Natural killer cell treated with Interleukin-12 subunit alpha and Interleukin-12 subunit beta and Interleukin-15 and Interleukin-18, amount 100 ng/mL, for 72 hours (primary cell): ENCODE measurements at places on chromosomes 1 and 21. TPM values are rescaled to one million over a fixed set of nuclear protein-coding genes. Genes with fewer than 3 reads are reported as not detected.

GRCh38 chr1:34970829-34971228, 14.3 kb downstream of the TMEM35B start:
- DNase-seq, result no peak

GRCh38 chr21:41367301-41367944, 5.6 kb downstream of the MX2 start:
- DNase-seq, result no peak

DNA sequence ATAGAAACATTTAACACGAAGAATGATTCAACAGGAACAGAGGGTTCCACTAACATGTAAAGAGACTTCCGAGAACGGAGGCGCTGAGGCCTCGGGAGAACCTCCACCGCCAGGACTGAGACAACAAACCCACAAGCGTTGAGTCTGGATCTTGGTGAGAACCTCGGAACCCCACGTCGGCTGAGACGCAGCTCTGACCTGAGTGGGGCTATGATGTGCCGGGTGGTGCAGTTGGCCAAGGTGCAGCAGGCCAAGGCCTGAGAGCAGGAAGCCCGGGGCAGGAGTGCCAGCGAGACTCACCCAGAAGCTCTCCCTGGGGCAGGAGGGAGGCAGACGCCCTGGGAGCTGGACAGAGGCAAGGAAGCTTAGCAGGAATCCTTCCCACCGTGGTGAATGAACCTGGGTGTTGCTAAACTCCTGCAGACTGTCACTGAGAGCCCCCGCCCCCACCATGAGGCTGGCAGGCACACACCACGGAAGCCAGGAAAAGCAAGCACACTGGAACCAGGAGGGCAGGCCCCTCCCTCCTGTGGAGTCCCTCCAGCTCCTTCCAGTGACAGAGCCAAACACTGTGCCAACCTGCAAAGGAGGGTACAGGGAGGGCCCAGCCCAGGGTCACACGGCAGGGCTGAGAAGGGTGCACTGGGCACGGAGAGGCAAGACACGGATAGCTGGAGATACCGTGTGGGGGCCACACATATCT, 34.8 kb downstream of the WDR4 start:
- DNase-seq, result no peak

DNA sequence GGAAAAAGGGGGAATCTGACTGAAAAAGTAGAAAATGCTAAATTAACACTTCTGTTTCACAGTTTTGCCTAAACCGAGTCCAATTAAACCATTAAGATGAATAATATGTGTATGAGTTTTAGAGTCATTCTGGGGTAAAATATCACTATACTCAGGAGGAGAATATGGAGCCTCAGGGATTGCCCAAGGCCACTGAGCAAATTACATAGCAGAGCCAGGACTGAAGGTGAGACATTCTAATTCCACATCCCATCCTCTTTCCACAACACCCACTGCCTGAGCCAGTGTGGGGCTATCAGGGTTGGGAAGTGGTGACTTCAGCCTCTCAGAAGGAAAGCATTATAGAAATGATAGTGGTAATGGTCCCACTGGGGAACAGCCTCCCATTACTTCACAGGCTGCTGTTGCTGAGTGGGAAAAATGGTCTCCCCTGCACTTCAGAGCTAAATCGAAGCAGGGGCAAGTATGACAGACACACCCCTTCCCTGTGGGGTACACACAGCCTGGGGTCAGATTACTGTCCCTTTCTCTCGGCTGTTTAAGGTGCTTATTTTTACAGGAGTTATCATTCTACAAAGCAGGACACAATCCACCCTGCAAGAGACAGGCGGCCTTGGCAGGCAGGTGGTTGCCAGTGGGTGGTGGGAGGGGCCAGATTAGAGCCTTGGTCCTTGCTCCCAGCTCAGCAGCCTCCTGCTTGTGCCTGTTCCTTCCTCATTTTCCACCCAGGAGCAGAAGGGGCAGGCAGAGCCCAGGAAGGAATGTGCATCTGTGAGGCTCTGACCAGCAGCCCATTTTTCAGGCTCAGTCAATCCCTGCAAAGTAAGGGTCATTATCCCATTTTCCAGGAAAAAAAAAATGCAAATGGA, 9.5 kb upstream of the BCAR3 start:
- DNase-seq, result no peak

DNA sequence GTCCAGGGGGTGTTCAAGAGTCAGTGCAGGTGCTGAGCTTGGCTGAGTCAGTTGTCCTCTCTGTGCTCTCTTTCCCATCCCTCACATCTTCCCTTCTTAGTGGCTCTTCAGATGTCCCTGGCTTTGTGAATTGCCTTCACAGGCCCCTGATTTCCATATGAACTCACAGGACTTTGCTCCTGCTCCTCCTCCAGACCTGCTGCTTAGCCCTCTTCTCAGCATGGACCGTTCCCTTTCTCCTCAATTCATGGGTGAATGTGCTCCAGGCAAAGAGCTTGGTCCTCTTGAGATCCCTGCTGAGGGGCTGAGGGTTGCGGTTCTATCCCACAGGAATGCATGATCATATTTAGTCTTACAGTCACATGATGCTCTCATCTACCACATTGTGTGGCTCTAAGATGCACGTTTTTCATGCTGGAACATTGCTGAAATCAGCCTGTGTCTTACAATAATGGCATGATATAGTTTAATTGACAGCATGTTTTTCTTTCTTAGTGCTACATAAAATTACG, 30.5 kb downstream of the CACNA1E start:
- DNase-seq, result no peak

GRCh38 chr1:215133532-215133931, 51.0 kb downstream of the KCNK2 start:
- no peak for DNase-seq

- DNase-seq, result no peak
These were observed 30.7 kb downstream of the CD247 start for GRCh38 chr1:167487614-167488013.

DNA sequence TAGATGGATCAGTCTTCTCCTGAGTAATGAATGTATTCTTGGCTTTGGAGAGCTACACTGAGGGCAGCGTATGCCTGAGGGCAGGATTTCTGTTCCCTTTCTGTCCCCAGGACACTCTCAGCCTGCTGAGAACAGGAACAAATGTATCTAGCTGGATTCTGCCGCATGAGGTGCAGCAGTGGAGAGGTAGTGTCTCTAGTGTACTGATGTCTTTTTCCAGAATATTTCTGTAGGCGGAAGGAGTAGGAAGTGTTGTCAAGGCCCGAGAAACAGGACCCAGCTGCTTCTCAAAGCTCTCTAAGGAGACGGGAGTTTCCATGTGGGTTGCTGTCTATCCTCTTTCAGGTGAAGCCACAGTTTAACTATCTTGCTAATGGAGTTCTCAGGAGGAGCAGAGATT, 65.5 kb downstream of the MT1HL1 start:
- no peak for DNase-seq

GRCh38 chr1:76250271-76250670, 175.7 kb downstream of the ST6GALNAC3 start:
- DNase-seq, result no peak

- DNase-seq, result no peak
These were observed 391.8 kb downstream of the CAMTA1 start for GRCh38 chr1:7177021-7177420.

- DNase-seq, result no peak
These were observed 4.8 kb downstream of the TCHH start for GRCh38 chr1:152110365-152110859.

DNA sequence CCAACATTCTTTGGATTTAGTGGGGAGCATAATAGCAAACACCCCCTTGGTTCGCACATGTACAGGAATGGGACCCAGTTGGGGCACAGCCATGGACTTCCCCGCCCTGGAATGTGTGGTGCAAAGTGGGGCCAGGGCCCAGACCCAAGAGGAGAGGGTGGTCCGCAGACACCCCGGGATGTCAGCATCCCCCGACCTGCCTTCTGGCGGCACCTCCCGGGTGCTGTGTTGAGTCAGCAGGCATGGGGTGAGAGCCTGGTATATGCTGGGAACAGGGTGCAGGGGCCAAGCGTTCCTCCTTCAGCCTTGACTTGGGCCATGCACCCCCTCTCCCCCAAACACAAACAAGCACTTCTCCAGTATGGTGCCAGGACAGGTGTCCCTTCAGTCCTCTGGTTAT, 21.8 kb downstream of the UQCRHL start:
- DNase-seq, result no peak

- no peak for DNase-seq
These were observed 54.9 kb upstream of the DIPK1A start for GRCh38 chr1:93016171-93016570.

GRCh38 chr1:232962761-232963745, 12.6 kb downstream of the NTPCR start:
- DNase-seq, result no peak

GRCh38 chr1:2231532-2232254, 3.6 kb downstream of the SKI start:
- no peak for DNase-seq

GRCh38 chr1:241962153-241962552, 4.6 kb downstream of the BECN2 start:
- DNase-seq, result no peak

GRCh38 chr1:165717918-165718515, 19.7 kb upstream of the ALDH9A1 start:
- DNase-seq, result no peak

GRCh38 chr21:37498664-37499063, 132.1 kb downstream of the DYRK1A start:
- DNase-seq, result no peak

DNA sequence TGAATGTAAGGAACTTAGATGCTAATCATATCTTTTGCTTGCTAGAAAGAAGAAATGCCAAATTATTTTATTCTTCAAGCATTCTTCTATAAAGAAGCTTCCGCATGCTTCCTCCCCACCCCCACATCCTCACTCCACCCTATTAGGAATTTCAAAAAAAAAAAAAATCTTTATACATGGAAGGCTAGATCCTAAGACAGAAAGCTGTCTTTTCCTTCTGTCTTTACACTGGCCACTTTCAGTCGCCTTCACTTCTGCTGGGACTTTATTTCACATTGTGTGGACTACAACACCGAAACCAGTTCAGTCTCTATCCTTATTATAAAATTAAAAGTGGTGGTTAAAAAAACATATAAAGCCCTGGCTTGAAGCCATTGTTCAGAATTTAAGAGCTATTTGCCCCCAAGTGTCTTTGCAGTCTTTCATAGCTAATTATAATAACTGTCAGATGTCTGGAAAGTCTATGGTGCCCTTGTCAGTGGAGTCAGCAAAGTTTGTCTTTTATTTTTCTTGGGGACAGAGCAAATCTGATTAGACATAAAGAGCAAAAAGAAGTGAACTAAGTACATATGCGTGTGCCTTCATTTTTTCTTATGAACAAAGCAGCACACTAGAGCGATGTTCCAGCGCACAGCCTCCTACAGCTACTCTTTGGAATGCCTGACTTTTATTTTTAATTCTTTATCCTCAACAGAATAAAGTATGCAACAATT, 297.7 kb downstream of the PTPRC start:
- no peak for DNase-seq

DNA sequence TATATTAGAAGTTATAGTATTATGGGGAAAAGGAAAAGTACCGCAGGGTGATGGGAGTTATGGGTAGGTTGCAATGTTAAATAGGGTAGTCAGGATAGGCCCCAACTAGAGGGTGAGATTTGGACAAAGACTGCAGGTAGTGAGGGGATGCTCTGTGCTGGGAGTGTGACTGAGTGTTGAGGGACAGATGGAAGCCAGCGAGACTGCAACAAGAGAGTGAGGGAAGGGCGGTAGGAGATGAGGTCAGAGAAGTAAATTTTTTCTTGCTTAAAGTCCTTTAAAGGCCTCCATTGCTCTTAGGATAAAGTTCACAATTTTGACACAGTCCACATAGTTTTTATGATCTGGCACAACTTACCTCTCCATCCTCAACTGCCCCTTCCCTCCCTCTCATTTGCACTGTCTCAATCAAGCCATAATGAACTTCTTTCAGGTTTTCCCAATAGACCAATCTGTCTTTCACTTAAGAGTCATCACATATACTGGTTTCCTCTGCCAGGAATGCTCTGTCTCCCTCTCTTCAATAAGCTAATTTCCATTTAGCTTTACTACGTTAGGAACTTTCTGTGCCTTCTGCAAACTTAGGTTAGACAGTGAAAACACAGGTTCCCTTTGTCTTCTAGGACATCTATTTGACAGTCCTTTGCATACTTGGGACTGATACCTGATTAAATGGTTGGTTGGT, 237.7 kb upstream of the CACYBP start:
- no peak for DNase-seq

GRCh38 chr1:203926025-203926540, 64.7 kb downstream of the SNRPE start:
- no peak for DNase-seq

GRCh38 chr1:17091252-17091651, 28.0 kb downstream of the PADI2 start:
- no peak for DNase-seq

GRCh38 chr21:15908187-15908586, 178.4 kb downstream of the USP25 start:
- DNase-seq, result no peak

GRCh38 chr1:116498789-116499628, 71.8 kb downstream of the CD58 start:
- DNase-seq, result no peak

DNA sequence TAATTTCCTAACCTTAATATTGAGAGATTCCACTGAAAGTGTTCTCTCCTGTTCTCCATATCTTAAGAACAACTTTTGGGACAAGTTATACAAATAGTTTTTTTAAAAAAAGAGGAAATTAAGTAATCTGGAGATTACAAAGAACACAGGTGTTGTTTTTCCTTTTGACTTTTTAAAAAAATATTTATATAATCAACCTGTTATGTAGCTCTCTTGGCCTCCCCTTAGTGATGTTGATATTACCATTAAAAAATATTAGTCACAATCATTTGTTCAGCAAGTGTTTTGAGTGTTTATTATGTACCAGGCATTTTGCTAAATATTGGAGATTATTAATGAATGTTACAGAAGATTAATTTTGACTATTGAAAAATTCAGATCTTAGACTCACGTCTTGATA, 8.1 kb downstream of the MAN1A2 start:
- no peak for DNase-seq

- no peak for DNase-seq
These were observed 49.8 kb downstream of the NFIA start for GRCh38 chr1:61132176-61132638.

DNA sequence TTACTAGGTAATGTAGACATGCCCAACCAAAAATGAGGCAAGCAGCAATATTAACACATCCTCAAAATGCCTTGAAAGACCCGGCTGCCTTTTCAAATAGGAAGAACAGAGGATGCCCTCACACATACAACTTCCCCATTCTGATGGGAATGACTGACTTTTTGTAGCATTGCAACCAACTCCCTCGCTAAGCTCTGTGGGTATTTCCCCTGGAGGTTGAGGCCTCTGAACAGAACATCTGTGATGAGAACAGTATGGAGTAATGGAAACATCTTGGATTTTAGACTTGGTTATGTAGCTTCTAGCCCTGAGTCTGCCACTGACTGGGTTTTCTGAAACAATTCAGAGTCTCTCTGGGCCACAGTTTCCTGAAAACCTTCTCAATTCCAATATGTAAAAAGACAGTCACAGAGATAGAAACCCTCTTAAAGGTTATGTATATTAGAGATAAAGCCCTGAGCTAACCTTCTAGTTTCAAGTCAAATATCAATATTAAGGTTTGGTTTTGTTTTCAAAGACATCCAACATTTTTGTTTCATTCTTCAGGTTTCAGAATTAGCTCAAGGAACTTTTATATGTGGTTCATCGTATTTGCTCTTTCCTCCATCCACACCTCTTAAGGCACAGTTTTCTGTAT, 311.5 kb downstream of the SETD4 start:
- DNase-seq, result no peak

The DCST2 gene
- total RNA-seq, result not detected

The VASH2 gene
- total RNA-seq, result not detected

The KRTAP12-2 gene
- not detected for total RNA-seq

The CRNN gene
- total RNA-seq, result not detected

The SLC30A10 gene
- total RNA-seq, result not detected

The ADAMTS4 gene
- 0.89 TPM for total RNA-seq

The GUK1 gene
- total RNA-seq, result 329 TPM

The C2CD2 gene
- total RNA-seq, result 1.4 TPM

The MRAP gene
- not detected for total RNA-seq

The TTC22 gene
- 2.1 TPM for total RNA-seq
